ENCODE measurements at places on chromosomes 4 and X.

GRCh38 chr4:15145709-15146108 lies 143.4 kb downstream of the CPEB2 start:
- no peak for DNase-seq

- no peak for DNase-seq
These were observed 792 bp downstream of the ADRA2C start for GRCh38 chr4:3766785-3767569.

DNA sequence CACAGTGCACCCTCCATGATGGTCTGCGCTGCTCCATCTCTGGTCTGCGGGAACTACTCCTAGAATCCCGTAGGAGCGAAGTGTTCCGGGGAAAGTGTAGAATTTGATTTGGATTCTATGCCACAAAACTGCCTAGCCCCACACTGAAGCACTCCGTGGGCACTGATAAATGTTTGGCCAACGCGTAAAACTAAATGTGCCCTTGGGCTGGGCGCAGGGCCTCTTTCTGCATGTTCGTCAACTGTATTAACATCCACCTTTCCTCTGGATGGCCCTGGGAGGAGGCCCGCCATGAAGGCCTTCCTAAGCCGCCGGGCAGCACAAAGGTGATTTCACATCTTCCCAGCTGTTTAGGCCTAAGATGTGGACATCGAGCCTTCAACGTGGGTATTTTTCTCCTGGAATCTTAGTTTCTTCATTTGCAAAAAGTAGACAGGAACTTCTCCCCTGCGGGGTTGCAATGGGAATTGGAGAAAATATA lies 2.6 kb downstream of the MSX1 start:
- no peak for DNase-seq

DNA sequence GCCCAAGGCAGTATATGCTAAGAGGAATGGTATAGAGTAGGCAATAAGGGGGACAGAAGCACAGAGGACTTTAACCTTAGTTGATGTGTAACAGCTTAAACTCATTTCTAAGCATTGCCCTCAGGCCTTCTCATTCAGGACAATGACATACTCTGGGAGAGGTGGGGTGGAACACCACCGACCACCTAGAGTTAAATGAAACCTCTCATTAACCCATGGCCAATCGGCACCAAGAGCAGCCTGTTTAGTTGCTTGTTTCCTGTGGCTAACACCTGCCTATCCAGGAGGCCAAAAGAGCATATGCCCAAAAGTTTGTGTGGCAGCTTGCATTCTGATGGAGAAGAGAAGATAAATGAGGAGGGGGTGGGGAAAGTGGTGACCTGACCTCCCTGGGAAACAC lies 88.7 kb upstream of the PLAC1 start:
- DNase-seq, result no peak

Data from kidney glomerular epithelial cell (primary cell).